ENCODE measurements at places on chromosomes 3 and 15.

DNA sequence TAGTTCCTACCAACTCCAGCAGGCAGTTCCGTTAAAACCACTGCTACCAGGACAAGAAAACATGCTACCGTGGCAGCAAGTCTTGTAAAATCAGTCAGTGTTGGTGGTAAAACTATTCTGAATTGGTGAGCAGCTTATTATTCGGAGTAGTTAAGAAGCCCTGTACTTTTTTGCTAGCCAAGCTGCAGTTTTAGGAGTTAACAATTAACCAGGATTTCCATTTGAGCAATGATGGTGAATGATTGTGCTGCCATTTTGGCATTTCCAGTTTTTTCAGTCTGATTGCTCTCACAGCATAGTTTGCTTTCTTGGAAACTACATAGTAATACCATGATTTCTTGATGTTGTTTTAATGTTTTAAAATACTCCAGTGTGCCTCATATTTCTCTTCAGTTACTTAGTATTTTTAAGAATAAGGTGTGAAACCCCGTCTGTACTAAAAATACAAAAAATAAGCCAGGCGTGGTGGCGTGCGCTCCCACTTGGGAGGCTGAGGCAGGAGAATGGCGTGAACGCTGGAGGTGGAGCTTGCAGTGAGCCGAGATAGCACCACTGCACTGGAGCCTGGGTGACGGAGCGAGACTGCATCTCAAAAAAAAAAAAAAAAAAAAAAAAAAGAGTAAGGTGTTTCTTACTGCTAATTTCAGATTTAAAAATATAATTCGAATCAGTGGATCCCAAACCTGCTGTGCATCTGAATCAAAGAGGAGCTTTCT, 43.8 kb upstream of the SCAANT1 start:
- DNase-seq = no peak

DNA sequence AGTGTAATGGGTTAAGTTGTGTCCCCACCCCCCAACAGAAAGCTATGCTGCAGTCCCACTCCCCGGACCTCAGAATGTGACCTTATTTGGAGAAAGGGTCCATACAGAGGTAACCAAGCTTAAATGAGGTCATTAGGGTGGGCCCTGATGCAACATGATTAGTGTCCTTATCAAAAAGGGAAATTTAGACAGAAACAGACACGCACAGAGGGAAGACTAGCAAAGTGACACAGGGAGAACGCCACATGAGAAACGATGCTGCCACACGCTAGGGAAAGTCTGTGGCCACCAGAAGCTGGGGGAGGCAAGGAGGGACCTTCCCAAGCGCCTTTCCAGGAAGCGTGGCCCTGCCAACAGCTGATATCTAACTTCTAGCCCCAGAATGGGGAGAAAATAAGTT, 65.4 kb downstream of the RPN1 start:
- DNase-seq = no peak

- DNase-seq = no peak
Measured at GRCh38 chr3:108830991-108831614, 8.5 kb downstream of the TRAT1 start.

GRCh38 chr3:12861611-12862010, 20.2 kb upstream of the RPL32 start:
- no peak for DNase-seq

GRCh38 chr15:70083946-70084345, 13.8 kb downstream of the TLE3 start:
- DNase-seq = no peak

GRCh38 chr3:76509179-76509830, 530.6 kb upstream of the ROBO2 start:
- DNase-seq = no peak

All from choroid plexus epithelial cell (primary cell).